ENCODE measurements at places on chromosomes 2 and 18.

- no peak for DNase-seq
Measured at GRCh38 chr18:47036298-47036874, 965 bp upstream of the ELOA2 start.

DNA sequence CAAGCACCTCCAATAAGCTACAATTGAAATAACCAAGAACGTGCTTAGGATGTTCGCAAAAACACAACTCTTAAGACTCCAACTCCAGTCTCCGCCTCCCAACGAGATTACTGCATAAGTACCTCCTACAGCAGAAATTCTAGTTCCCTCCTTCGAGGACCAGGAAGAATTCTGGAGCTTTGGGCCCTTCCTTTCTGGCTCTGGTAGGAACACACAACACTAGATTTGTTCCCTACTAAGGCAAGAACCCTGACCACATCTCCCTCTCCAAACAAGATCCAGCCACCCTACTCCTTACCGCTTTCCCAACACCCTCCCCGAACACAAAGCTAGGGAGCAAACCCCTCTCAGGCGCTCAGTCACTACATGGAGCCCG lies 721 bp downstream of the ADAM17 start:
- DNase-seq, result no peak

DNA sequence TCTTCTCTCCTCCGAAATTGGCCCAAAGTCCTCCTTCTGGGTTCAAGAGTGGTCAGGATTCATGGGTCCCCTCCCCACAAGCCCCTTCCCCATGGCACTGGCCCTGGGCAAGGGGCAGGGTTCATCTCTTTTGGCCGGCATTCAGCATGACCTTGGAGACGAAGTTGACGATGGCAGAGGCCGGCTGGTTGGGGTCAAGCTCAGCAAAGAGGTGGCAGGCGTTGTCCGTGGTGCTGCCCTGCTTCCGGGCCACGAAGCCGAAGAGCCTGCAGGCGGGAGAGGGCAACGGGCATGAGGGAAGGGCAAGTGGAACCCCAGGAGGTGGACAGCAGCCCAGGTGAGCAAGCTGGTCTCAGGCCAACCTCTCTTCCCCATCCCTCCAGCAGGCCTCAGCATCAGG lies 198.5 kb downstream of the TNS1 start:
- DNase-seq, result no peak

GRCh38 chr2:228227466-228227865 lies 46.0 kb upstream of the SPHKAP start:
- no peak for DNase-seq

- DNase-seq, result no peak
Measured at GRCh38 chr2:181446985-181447384, 10.2 kb upstream of the ITGA4 start.

GRCh38 chr2:186947516-186947915 lies 98.5 kb upstream of the ZSWIM2 start:
- no peak for DNase-seq
